Mucosa of descending colon (tissue), 3 donors: ENCODE measurements at places on chromosomes 7 and 10. TPM values are rescaled to one million over a fixed set of nuclear protein-coding genes. Genes with fewer than 3 reads are reported as not detected.
A peak's percentile ranks its signal among the peaks of the same experiment; 100 is the strongest.

DNA sequence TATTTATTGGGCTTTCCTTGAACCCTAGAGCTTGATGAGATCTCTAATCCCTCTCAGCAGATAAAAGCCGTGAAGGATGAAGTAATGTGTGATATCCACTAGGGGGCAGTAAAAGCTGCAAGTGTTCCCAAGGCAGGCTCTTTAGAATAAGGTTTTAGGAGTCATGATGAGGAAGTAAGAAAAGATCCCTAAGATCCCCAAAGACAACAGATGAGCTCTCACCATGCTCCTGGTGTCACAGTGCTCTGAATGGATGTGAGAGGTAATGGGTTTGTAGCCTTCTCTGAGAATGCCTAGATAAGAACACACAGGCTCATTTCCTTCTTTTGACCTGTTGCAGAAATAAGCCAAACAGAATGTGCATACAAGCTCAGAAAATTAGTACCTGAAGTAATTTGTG is 70.4 kb upstream of the ITPRID1 start:
- DNase-seq = no peak

DNA sequence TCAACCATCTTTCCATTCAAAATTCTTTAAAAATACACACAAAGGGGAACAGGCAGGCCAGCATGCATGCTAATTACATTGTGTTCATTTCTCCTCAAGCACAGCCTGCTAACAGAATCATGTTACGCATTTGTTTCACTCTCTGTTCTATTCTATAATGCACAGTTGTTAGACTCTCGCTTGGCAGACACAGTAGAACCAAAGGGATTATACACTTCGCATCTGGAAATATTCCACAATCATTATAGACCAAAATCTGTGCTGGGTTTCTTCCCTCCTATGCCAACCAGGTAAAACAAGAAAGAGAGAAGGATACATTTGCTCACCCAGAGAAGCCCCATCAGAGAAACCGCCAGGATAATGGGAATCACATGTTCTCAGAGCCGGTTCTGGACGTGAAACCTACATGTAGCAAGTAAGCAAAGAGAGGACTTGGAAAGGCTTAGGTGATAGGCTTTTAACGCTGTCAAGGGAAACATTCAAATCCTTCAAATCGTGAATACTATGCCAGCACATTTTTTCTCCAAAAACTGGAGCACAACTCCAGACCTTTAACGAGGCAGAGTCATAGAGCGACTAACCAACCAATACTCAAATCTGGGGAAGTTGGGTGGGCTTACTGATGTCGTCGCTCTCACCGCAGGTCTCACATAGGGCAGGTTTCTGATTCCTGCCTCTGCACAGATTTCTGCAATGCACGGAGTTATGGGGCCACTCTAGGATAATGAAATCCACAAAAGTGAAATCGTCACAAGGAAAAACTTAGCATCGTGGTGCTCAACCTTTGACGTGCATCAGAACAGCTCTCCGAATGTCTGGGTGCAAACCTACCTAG is 380.5 kb upstream of the AUTS2 start:
- DNase-seq = no peak

- peak; percentile 46 for DNase-seq
Observed at GRCh38 chr7:141649865-141650634, 51.9 kb downstream of the DENND11 start.

DNA sequence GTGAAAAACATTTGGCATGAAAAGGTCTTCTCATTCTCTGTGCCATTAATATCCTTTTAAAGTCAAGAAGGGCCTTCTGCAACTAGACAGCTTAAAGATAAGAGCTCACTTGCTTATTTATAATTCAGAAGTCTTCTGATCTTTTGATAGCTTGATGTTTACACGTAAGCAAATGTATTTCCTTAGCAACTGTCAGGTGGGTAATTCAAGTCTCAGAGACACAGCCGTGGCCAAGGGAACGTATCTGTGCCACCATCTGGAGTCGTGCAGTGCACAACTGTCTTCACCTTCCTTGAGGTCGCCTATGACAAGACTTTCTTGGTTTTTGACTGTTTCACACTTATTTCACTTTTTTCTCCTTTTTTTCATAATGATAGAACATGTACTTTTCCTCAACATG is 4.0 kb upstream of the NEBL start:
- no peak for DNase-seq

DNA sequence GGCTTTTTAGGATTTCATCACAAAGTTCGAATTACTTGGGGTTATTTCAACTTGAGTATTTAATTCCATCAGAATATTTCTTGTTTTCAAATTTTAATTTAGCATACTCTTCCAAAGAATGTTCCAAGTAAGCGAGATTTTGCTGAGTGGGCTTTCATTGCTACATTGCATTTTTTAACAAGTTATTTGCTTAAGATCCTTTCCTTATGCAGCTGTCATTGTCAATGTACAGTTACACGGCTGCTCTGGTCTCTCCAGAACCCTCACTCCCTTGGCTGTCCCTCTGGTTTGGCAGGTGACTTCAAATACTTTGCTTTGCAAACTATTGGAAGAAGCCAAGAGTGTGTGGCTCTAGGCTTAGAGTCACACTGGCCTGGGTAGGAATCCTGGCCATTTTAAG is 80.0 kb downstream of the CFAP58 start:
- DNase-seq = no peak

DNA sequence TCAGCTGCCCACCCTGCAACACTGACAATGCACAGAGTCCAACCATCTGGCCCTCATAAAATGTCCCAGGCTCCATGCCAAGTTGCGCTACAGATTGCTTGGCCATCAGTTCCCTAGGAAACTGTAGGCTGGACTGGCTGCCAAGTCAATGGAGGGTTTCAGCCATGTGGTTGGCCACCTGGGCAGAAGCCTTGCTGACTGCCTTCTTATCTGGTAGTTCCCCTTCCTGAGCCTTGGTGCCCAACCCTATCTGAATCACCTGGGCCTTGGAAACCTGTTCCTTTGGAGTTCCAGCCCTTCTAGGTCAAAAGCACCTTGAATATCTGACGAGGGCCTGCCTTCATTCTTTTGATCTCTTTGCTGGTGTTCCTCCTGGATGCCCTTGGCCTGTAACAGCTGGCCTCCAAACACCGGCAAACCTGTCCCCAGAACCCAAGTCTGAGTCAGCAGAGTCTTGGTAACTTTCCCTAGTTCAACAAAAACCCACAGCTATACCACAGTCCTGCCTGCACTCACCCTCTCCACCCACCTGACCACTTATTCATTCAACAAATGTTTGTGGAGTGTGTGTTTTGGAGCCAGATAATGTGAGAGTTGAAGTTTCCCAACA is 37.4 kb upstream of the KDM7A start:
- DNase-seq = peak; percentile 83

Gene TSPAN33
- total RNA-seq = 9.8 TPM

Gene LEP
- not detected for total RNA-seq

Gene C10orf53
- not detected for total RNA-seq

Gene CALML3
- not detected for total RNA-seq

Gene MRC1
- total RNA-seq = 6.9 TPM
